ENCODE measurements at places on chromosomes 3 and 15.

- no peak for DNase-seq
Observed at GRCh38 chr3:167691366-167691765, 37.6 kb upstream of the WDR49 start.

DNA sequence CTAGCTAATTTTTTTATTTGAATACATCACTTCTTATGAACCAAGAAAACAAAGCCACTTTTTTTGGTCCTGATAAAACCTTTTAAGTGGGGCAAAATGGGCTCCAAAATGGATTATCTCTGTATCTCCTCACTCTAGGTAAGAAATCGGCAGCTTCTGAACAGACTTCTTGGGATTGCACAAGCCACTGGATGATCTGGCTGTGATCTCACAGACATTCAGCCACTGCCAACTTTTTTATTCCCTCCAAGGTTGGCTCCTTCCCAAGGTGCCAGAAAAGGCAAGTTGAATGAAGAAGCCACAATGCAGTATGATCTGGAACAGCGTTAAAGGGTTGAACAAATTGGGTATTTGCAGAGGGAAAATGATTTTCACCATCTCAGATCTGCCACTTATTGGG is 73.2 kb downstream of the PRICKLE2 start:
- no peak for DNase-seq

DNA sequence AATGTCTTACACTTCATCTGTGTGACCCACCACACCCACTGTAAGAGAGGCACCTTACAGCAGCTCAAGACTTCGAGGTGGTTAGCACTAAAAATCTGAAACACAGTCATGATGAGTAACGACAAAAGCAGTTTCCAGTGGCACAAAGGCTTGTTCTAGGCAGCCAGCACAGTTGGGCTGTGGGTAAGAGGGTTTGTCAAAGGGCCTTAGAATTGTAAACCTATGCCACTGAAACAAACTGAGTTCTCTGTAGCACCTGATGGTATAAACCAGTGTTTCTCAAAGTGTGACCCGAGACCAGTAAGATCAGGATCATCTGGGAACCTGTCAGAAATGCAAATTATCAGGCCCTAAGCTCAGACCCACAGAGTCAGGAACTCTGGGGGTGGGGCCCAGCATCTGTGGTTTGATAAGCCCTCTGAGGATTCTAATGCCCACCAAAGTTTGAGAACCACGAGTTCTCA is 36.5 kb downstream of the DAPK2 start:
- peak; percentile 28 for DNase-seq

GRCh38 chr3:158835631-158836030 is 33.8 kb downstream of the MFSD1 start:
- DNase-seq, result no peak

DNA sequence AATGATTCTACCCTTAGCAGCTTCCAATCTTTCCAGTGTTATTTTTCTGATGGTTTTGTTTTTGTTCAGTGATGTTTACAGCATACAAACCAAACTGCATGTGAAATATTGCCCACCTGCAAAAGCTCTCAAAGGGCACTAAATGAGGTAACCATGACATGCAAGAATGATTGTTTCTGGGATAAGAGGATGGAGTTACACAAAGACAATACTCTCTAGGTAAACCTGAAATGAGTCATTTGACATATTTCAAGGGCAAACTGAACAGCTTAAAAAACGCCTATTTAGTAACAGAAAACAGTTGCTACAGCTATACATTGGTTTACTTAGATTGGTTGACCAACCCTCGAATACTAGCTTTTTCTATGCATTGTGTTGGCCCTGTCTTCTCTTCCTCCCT is 481.7 kb downstream of the ZPLD1 start:
- no peak for DNase-seq

DNA sequence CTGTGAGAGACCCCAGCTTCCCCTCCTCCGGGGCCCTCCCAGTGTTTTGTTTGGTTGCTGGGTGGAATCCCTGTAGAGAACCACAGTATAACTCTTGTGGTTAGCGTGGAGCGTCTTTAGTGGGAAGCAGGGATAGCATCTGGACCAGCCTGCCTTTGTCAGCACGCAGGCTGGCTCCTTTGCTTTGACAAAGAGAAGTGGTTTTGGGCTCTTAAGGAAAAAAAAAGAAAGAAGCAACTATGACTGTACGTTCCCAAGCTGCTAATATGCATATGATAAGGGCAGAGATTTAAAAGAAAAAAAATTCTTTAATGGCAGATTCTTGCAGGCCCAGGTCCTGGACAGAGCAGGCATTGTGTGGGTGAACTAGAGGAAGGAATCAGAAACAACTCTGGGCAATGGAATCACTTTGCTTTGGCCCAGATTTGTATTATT is 340.8 kb upstream of the CTDSPL start:
- no peak for DNase-seq

- DNase-seq, result no peak
Observed at GRCh38 chr3:116341381-116341780, 103.9 kb downstream of the LSAMP start.

All from activated T-cell treated with anti-CD3 and anti-CD28 coated beads, Interleukin-2, amount 50 U/mL, for 4 hours (primary cell).